Right renal pelvis (tissue), 4 donors: ENCODE measurements at places on chromosomes 16 and 17. TPM values are rescaled to one million over a fixed set of nuclear protein-coding genes. Genes with fewer than 3 reads are reported as not detected.

Gene BFAR
- 72.0 TPM for polyA plus RNA-seq

Gene FBXO39
- polyA plus RNA-seq: 0.10 TPM

DNA sequence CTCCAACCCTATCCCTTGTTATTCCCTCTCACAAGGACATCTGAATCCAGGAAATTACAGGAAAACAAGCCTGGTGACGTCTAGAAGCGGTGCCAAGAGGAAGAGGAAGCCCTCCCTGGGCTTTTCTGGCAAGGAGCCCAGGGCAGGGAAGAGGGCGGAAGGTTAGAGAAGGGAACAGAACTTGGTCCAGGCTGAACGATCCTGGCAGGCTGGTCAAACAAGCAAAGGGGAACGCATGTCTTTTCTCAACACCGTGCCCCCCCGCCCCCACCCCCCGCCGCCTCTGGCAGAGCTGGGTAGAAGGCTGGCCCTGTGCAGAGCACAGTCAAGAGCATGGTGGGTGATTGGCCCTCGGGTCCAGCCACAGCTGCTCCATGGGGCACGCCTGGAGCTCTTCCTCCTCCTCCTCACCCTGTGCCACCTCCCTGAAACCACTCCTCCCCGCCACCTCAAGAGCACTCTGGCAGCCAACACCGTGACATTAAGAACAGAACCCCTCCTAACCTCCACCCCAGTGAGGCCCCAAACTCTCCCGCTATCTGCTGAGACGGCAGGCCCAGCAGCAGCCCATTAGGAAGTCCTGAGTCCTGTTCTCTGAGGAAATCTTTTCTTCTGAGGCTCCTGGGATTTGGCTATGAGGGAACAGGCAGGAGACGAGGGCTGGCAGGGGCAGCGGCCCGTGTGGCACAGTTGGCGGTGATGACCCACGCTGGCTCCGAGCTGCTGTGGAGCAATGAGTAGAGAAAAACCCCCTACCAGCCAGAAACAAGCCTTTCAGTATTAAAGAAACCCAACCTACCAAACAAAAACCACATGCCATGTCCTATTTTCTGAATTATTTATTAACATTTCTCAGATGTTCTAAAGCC, 7.3 kb downstream of the C16orf86 start:
- DNase-seq: no peak

- no peak for DNase-seq
These were observed 1.6 kb downstream of the DOC2A start for GRCh38 chr16:30009085-30009862.

DNA sequence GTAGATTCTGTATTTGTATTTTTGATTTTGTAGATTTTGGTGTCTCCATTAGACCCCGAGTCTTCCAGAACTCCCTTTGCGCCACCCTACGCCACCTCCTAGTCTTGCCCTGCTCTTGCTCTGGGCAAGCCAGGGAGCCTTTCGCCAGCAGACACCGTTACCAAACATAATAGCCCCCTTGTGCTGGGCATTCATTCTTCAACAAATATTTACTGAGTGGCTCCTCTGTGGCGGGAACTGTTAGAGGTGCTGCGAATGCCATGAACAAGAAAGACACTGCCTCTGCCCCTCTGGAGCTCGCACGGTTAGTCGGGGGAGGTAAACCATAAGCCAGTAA, 841 bp upstream of the GPT2 start:
- DNase-seq: no peak

- no peak for DNase-seq
These were observed 12.2 kb downstream of the UNC119 start for GRCh38 chr17:28540231-28540630.

Gene CCDC154
- 3.5 TPM for polyA plus RNA-seq

GRCh38 chr17:79630126-79630525, 19.3 kb upstream of the RBFOX3 start:
- DNase-seq: no peak
